Activated T-helper 1 cell treated with Interleukin-2 at 50 U/mL for 16 hours (primary cell): ENCODE measurements at places on chromosomes 12 and 14.

GRCh38 chr12:56336361-56337167 is 2.1 kb upstream of the IL23A start:
- no peak for DNase-seq

- DNase-seq: no peak
Measured at GRCh38 chr12:47318963-47319362, 239.2 kb upstream of the AMIGO2 start.

GRCh38 chr14:30896435-30896834 is 22.1 kb downstream of the COCH start:
- no peak for DNase-seq

DNA sequence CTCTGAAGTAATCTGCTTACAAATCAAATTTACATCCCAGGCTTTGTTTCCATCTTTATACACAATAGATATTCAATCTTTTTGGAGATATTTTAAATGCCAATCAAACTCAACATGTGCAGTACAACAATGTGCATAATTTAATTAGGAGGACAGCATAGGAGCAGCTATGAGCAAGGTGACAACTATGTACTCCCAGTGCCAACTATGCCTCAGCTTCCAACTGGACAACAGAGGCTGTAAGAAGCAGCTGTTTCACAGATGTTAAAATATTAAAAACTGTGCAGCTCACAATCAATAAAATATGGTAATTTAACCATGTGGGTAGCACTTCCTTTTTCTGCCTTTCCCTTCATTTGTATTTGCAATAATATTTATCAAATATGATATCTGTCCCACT is 99.9 kb downstream of the ST8SIA1 start:
- DNase-seq: no peak

- no peak for DNase-seq
Measured at GRCh38 chr12:113934946-113935345, 31.2 kb downstream of the RBM19 start.

DNA sequence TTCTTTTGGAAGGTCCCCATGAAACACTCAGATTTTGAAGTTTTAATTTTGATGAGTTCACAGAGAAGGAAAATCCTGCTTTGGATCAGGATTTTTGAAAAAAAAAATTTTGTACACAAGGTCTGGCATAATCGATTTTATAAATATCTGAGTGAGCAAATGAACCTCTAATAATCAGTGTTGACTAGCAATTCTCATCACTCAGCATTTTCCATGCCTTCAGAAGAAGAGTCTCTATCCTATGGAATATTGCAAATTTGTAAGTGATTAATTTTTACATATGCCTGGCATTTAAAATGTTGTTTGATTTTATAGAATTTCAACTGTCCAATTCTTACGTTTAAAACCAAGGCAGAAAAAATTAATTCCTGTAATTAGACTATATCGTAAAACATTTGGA is 30.5 kb upstream of the REP15 start:
- no peak for DNase-seq

DNA sequence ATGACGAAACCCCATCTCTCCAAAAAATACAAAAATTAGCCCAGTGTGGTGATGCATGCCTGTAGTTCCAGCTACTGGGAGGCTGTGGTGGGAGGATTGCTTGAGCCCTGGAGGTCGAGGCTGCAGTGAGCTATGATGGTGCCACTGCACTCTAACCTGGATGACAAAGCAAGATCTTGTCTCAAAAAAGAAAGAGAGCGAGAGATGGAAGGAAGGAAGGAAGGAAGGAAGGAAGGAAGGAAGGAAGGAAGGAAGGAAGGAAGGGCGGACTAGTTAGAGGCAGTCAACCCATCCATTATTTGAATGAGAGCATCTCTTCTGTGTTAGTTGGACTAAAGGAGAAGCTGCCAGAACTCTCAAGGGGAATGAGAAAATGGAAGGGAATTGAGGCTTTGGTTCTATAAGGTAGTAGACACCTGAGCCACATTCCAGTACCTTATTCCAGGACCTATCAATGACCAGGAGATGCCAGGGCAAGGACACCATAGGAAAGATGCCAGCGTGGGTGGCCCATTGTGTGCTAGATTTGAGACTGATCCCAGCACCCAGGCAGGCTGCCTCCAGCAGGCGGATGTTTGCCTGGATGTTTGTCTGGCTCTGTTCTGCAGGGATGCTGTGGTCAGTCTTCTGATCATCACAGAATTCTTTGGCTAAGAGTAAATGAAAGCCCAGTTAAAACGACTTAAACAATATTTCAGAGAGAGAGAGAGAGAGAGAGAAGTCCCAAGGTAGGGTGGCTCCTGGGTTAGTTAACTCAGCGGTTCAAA is 11.5 kb upstream of the P2RX7 start:
- no peak for DNase-seq

DNA sequence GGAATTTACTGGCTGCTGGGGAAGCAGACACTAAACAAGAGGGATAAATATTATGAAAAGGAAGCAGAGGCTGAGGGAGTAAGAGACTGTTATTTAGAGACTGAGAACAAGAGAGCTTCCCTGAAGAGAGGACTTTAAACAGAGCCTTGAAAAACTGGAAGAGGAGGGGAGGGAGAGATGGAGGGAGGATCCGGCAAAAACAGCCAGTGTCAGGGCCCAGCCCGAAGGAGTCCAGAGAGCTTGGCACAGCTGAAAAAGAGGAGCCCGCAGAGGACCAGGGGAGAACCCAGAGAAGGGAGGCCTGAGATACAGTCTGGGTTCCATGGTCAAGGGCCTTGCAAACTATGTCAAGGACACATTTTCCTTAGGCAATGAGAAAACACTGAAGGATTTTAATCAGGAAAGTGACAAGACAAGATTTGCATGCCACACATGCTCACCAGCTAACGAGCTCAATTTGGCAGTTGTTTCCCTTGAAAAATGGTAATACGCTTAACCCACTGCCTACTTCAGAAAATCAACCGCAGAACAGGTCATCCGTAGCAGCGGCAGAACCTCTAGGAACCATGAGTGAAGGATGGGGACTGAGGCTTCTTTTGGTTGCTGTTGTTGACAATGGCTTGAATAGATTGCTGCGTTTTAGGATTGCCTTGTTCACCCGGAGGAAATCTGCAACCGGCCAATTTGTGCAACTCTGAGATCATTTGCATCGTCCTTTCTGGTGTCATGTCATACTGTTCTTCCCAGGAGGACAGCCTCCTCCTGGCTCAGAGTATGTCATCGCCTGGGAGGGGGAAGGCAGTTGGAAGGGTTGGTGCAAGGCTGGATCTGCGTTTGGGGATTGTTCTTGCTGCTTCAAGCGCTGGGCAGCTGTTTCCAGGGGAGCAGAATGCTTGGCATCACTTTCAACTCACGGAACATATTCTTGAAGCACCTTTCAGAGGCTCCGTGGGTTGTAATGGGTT is 108.2 kb downstream of the PRMT8 start:
- no peak for DNase-seq

DNA sequence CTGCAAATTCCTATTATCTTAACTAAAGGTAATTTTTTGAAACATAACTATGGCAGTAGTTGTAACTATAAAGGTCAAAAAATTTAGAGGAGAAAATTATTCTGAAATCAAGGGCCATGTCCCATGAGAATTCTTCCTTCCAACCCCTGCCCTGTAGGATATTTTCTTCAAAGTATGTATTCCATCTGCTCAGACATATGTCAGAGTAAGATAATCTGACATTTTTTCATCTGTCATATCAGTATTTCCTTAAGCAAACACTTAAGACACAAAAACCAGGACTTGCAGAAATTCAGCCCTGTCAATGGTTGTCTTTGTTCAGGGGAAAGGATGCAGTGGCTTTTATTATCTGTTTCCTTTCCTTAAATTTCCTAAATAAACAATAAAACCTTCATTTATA is 36.3 kb downstream of the ACSS3 start:
- DNase-seq: no peak

DNA sequence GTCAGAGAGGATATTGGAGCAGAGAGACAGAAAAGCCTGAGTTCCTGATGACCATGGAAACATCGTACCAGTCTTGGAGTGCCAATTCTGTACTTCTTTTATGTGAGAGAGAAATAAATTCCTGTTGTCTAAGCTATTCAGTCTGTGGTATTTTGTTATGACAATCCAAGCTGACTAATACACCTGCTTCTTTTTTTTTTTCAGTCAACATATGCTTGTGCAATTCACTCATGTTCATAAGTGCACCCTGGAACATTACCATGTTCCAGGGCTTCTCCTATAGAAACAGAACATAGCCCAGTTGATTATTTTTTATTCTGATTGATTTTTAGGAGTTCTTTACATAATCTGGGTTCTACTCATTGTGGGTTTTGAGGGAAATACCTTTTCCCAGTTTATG is 1.7 kb upstream of the CHPT1 start:
- no peak for DNase-seq

- no peak for DNase-seq
Measured at GRCh38 chr12:93484315-93484981, 17.1 kb downstream of the MRPL42 start.

GRCh38 chr14:100201701-100202100 is 37.2 kb upstream of the YY1 start:
- no peak for DNase-seq

DNA sequence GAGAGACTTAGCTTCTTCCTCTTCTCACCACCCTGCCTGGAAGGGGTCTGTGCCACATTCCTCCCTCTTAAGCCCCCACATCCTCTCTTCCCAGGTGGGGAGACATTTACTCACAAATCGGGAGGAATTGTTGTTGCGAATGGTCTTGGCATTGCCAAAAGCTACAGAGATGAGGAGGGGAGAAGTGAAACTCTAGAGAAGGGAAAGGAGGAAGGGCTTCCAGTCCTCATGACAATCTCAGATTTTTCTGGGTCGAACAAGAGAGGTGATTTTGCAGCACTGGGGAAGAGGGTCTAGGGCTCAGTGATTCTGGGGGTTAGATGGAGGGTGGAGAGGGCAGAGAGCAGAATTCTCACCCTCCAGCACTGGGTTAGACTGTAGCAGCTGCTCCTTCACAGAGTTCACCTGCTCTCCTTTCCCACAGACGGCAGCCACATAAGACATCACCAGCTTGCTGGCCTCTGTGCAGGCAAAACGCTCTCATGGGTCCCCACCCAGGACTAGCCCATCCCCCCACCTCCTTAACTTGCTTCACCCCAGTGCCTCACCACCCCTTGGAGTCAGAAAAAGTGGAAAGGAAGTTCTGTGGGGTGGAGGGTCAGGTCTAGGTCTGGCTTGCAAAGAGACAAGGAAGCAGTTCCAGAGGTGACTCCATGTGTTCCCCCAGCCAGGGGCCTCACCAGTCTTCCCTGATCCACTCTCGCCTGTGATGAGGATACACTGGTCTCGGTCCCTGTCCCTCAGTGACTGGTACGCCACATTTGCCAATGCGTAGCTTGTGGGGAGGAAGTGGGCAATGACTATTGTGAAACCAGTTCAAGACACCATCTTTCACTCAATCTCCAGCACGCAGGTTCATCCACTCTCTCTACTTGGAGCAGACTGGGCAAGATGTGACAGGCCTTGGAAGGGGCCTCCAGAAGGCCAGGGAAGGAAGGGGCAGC is 2.7 kb downstream of the MYO1A start:
- no peak for DNase-seq

GRCh38 chr12:113903381-113903863 is 62.7 kb downstream of the RBM19 start:
- no peak for DNase-seq

GRCh38 chr14:103510724-103511693 is 11.6 kb downstream of the CKB start:
- DNase-seq: no peak

DNA sequence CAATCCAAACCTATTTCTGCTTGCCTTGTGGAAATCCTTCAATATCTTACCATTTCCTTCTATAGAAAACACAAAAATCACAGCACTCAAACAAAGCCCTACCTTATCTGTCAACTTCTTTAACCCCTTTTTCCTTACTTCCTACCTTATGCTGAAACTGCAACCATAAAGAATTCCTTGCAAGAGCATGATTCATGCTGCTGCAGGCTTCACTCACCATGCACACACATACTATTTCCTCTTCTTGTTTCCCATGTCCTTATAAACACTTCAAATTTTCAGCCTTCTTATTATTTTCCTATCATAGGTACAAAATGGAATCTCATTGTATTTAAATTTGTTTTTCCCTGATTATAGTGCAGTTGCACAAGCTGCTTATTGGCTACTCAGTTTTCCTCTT is 23.3 kb downstream of the LMNTD1 start:
- no peak for DNase-seq

GRCh38 chr14:53470351-53471043 is 317.4 kb upstream of the DDHD1 start:
- DNase-seq: no peak

DNA sequence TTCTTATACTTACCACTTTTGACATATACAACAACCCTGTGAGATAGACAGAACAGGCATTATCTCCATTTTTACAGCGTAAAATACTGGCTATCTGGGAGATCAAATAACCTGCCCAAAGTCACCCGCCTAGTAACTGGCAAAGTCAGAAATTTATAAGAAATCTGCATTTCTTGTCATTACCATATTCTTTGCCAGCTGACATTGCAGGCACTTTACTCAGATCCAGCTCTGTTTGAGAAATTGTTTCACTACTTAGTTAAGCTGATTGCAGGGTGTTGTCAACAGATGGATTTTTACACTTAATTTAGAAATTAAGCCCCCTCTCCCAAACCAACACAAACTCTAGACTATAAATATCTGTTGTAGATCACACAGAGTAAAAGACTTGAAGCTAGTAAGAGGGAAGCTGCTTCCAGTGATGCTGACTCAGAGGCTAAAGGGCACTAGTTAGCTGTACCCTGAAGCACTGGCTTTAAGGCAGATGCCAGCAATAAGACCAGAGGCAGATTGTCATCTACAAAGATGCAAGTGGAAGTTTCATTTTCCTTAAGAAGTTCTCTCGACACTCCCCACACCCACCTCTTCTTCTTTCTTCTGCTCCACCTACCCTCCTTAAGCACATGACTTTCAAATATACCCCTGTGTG is 153.1 kb downstream of the ANO6 start:
- no peak for DNase-seq

GRCh38 chr12:16352481-16352880 is 5.0 kb downstream of the MGST1 start:
- no peak for DNase-seq

DNA sequence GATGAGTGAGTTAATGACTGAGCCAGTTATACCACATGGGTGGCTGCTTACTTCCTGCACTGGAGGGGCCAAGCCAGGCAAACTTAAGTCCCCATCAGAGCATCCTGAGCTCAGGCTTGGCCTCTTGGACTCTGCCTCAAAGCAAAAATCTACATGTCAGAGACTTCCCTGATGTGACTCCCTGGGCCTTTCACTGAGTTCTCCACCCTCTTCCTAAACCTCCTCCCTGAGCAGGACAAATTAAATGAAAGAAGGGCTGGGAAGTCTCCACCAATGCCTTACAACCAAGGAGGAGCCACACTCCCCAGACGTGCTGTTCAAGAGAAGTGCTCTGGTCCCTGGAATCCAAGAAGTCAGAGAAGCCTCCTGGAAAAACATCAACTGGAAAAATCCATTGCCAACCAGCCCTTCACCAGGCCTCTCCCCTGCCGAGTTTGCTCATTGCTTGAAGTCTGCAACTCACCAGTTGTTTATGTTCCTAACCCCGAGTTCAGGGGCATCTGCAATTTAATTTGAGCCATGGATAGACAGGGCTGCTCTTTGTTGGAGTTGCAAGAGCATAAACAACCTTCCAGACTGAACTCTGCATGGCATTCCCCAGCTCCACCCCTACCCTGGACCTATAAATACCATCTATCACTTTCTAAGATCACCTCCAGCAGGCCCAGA is 160.5 kb downstream of the ANO2 start:
- no peak for DNase-seq

GRCh38 chr14:90034835-90035525 is 26.8 kb upstream of the KCNK13 start:
- DNase-seq: no peak

- no peak for DNase-seq
Measured at GRCh38 chr14:35822501-35822900, 3.6 kb upstream of the BRMS1L start.

- DNase-seq: no peak
Measured at GRCh38 chr12:65876161-65876560, 51.9 kb downstream of the HMGA2 start.

- no peak for DNase-seq
Measured at GRCh38 chr12:17204289-17205054, 598.5 kb upstream of the LMO3 start.
